Dermis blood vessel endothelial cell (primary cell): ENCODE measurements at places on chromosomes 11 and 22.
A peak's percentile ranks its signal among the peaks of the same experiment; 100 is the strongest.

- no peak for DNase-seq
Observed at GRCh38 chr11:43693069-43693468, 12.5 kb downstream of the HSD17B12 start.

DNA sequence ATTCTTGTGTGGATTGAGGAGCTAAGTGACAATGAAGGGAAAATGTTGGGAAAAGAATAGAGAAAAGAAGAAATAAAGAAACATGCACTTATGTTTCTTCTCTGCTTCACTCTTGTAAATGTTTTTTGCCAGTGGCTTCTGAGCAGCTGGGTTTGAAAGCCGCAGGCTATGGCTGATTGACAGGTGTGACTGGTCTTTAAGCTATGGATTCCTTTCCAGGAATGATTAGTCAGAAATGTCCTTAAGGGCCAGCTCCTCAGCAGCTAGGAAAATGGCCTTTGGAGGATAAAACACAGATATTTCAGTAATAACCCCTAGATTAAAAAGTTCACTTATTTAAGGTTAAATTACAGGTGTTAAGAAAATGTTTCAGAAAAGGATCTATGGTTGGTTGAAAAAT is 6.5 kb upstream of the USP28 start:
- DNase-seq, result no peak

DNA sequence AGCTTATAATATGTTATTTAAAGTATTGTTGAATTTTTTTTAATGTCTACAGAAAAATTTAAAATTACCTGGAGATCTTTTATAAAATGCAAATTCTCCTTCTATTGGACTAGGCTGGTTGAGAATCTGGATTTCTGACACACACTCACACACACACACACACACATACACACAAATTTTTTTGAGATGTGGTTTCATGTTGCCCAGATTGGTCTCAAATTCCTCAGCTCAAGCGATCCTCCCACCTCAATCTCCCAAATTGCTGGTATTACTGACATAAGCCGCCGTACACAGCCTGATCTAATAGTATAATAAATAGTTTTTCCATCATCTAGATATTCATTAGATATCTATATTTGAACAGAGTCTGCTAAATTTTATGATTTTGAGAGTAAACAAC is 4.5 kb upstream of the RFPL1 start:
- no peak for DNase-seq

GRCh38 chr11:27193434-27194225 is 153.0 kb downstream of the BBOX1 start:
- DNase-seq, result no peak

DNA sequence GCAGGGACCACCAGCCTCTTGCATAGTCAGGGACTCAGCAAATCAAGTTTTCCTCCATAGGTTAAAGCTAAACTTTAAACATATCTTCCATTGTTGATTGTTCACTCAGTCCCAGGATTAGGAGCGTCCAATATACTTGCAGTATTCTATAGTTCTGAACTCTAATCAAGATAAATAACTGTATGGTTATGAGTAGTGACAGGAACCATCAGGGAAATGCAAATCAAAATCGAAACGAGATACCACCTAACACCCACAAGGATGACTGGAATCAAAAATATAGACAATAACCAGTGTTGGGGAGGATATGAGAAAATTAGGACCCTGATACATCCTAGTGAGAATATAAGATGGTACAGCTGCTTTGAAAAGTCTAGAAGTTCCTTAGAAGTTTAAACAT is 190.0 kb downstream of the ETS1 start:
- no peak for DNase-seq

DNA sequence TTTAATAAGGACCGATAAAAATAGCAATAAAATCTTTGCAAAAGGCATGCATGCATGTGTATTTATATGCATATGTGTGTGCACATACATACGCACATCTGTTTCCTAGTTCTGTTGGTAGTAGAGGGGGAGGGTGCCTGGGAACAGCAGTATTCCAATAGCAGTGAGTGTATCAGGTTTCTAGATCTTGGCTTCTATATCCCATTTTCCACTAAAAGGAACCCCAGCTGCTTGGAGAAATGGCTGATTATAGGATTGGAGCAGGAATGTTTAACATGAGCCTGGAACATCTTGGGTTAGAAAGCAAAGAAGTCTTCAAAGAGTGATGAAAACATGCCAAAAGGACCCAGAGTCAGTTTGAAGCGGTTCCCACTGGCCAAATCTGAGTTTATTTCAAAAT is 21.0 kb downstream of the TNRC6B start:
- DNase-seq, result no peak

DNA sequence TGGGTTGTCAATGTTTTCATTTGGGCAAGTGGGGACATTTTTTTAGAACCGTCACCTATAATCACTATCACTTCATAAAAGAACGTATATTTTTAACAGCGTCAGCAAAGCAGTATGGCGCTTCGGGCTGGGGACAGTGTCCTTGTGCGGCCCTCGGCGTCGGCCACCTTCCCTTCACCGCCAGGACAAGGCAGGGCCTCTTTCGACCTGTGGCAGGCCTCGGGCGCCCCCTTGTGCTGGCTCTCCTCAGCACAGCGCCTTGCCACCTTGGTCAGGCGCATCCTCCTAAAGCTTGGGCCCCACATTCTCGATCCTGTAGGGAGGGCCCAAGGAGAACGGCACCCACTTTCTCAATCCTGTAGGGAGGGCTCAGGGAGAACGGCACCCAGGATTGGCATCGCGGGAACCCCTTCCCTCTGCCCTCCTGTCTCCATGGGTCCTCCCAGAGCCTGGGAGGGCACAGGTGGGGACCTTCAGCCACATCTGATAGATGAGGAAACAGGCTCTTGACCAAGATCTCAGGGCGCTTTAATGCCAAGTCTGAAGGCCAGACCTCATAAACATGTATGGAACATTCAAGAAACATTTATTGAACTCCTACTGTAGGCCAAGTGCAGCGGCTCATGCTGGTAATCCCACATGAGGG is 11.5 kb upstream of the FADD start:
- DNase-seq, result peak; percentile 80

GRCh38 chr11:34104680-34105078 is 750 bp upstream of the NAT10 start:
- DNase-seq, result no peak

- no peak for DNase-seq
Observed at GRCh38 chr11:85805387-85805786, 5.6 kb downstream of the SYTL2 start.

- DNase-seq, result peak; percentile 52
Observed at GRCh38 chr11:123137431-123138224, 57.4 kb downstream of the CLMP start.

GRCh38 chr11:92845390-92845789 is 124.1 kb upstream of the MTNR1B start:
- no peak for DNase-seq

DNA sequence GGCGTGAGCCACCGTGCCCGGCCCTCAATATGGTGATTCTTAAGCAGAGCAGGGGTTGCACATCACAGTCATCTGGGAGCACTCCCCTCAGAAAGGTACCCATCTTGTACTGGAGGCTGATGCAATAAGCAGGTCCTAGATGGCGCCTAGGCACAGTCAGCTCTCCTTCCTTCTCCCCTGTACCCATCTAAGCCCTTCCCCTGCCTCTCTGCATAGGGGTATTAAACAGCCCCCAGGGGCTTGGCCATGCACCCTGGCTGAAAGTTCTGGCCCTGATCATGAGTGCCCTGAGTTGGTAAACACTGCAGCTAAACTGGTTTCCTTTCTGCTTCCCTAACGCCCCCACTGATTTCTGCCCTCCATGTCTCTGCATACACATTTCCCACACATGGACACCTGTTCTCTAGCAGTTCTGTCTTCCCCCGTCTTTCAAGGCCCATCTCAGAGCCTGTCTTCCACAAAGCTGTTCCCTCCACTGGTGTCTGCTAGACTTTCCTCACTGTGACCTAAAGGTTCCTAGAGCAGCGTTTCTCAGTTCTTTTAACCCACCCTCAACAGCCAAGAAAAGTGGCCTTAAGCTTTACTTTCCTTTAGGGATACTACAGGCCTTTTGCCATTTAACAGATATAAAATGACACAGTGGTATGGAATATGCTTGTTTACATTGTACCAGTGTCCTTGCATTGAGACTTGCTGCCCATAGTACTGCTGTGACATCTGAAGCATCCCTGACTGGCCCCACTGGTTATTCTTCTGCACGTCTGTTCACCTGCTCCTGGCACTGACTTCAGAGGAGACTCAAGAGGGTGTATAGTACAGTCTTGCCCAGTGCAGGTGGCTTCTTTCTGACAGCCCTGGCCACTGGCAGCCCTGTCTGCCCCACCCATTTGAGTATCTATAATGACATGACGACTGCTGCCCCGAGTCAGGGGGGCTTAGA is 15.6 kb downstream of the UBE2L3 start:
- no peak for DNase-seq

DNA sequence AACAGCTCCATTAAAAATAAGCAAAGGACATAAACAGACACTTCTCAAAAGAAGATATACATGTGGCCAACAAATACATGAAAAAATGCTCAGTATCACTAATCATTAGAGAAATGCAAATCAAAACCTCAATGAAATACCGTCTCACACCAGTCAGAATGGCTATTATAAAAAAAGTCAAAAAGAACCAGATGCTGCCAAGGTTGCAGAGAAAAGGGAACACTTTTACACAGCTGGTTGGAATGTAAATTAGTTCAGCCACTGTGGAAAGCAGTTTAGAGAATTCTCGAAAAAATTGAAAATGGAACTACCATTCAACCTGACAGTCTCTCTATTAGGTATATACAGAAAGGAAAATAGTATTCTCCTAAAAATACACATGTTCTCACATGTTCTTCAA is 102.4 kb upstream of the FIBIN start:
- no peak for DNase-seq

DNA sequence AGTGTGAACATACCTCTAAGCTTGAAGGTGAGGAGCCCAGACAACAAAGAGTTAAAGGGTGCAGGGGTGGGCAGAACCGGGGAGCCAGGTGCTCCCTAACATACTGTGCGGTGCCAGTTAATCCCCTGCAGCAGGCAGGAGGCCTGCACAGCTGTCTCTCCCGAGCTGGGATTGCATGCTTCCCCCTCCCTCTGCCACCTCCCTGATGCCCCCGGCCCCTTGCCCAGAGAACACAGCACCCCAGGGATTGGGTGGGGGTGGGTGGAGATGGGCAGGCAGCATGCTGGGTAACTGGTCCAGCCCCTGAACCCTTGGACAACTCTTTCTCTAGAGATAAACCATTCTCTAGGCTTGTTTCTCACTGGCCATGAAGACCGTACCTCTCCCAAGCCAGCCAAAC is 67.7 kb upstream of the MYOD1 start:
- no peak for DNase-seq

GRCh38 chr22:22925805-22926369 is 38.3 kb downstream of the IGLL5 start:
- no peak for DNase-seq

GRCh38 chr11:126268361-126268707 is 361 bp downstream of the SRPRA start:
- DNase-seq, result no peak

- peak; percentile 84 for DNase-seq
Observed at GRCh38 chr22:36144886-36145541, 15.5 kb downstream of the APOL3 start.

- no peak for DNase-seq
Observed at GRCh38 chr22:32281072-32281471, 25.9 kb upstream of the SLC5A4 start.

DNA sequence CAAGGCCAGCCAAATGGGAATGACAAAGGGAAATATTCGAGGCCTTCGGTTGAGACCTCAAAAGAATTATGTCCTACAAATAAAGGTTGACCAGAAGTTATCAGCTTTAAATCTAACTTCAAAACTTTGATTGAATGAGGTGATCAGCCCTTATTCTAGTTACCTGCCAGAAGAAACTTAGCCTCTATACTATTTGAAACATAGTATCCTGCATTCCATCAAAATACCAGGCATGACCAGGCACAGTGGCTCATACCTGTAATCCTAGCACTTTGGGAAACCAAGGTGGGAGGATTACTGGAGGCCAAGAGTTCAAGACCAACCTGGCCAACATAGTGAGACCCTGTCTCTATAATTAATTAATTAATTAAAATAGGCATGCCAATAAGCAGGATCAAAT is 44.3 kb upstream of the ADORA2A start:
- DNase-seq, result no peak

DNA sequence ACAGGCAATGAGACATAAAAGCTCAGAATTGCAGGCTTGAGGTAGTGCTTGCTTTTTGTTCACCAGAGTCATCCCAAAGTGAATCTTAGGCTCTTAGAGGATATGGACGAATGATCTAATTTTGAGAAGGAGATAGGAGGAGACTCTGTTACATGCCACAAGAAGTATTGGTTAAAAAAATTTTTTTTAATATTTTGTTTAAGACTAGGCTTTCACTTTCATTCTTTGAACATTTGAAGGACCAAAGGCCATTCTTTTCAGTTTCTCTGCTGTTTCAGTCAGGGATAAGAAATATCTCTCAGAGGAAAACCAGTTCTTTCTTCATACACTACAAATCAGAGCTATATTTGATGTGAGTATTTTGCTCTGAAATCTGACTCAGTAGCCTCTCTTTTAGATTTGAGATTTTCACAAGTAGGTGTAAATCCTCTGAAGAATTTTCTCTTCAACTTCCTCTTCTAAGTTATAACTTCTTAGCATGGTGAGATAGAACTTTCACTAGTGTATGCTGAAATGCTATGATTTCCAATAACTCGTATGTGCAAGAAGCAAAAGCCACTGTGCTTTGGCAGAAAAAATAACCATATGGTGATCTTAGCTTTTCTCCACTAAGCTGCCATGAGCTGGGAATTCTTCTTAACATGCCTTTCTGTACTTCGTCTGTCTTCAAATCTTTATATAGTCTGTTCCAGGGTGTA is 24.1 kb upstream of the FAM181B start:
- DNase-seq, result no peak

- DNase-seq, result no peak
Observed at GRCh38 chr11:93520726-93521509, 22.3 kb downstream of the SMCO4 start.

GRCh38 chr11:33060271-33060670 is 20.9 kb downstream of the TCP11L1 start:
- no peak for DNase-seq

- no peak for DNase-seq
Observed at GRCh38 chr22:27474112-27474571, 327.4 kb downstream of the MN1 start.

GRCh38 chr11:14444441-14445189 is 55.0 kb downstream of the COPB1 start:
- no peak for DNase-seq

GRCh38 chr22:35631597-35631996 is 14.5 kb upstream of the MB start:
- peak; percentile 60 for DNase-seq

GRCh38 chr11:73761403-73761945 is 600 bp upstream of the RAB6A start:
- DNase-seq, result no peak
